ENCODE measurements at places on chromosomes 7 and 10.

GRCh38 chr10:70122742-70123141, 9.9 kb downstream of the AIFM2 start:
- no peak for DNase-seq

DNA sequence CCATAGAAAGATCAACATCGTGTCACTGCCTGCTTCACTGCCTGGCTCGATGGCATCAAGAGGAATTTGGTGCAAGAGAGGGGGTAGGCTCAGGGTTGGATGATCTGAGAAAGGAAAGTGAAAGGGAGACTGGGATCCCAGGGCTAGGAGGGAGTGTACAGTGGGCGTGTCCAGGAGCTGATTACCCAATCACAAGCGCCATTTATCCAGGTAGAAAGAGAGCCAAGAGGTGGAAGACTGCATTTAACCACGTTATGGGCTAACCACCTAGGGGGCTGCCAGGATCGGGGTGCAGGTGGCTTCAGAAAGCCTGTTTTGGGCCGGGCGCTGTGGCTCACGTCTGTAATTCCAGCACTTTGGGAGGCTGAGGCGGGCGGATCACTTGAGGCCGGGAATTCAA, 10.3 kb downstream of the PODXL start:
- no peak for DNase-seq

DNA sequence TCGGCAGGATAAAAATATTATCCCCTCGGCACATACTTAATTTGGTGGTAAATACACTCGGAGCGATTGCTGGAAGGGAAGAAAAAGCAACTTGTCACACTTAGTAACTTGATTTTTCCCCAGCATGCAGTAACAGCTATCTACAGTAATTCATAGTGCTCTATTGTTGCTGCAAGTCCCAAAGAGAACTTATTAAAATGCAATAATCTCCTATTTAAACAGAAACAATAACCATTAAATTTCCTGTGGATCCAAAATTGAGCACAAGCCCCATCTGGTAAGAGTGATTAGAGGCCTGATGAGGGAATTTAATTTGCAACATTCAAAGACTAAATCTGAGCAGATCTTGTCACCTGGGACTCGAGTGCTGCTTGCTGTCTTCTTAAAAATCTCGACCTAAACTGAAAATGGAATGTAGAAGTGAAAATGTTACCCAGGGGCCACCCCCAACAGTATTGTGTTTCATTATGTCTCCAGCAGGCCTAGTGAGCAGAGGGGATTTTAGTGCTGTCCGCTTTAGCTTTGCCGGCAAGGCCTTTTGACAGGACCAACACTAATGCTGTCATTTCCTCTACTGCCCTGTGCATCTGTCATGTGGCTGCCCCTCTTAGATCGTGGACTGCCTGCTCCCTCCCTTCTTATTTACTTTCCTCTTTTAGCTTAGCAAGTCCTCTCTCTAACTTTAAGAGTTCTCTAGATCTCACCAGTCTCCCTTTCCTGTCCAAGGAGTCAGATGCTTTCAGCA, 639.7 kb downstream of the AUTS2 start:
- no peak for DNase-seq

GRCh38 chr10:14403881-14404623, 73.3 kb upstream of the FRMD4A start:
- no peak for DNase-seq

GRCh38 chr10:84551437-84552120, 223.2 kb downstream of the CCSER2 start:
- no peak for DNase-seq

All from epithelial cell of prostate (primary cell).